ENCODE measurements at places on chromosomes 12 and 14.

DNA sequence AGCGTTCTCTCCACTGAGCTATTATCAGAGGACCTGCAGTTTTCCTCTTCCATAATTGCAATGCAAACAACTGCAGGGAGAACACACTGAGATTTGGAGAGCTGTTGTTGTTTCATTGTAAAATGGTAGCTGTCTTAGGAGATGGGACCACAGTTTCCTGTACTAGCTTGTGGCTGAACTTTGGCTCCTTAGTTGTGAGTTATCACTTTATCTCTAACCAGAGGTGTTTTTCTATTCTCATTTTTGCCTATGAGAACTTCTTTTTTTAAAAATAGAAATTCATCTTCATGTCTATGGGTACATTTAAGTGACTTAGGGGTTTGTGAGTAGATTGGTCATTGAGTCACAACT is 216.5 kb downstream of the SLC38A4 start:
- DNase-seq = no peak

- peak; percentile 69 for DNase-seq
Measured at GRCh38 chr12:132153501-132154340, 9.5 kb downstream of the NOC4L start.

DNA sequence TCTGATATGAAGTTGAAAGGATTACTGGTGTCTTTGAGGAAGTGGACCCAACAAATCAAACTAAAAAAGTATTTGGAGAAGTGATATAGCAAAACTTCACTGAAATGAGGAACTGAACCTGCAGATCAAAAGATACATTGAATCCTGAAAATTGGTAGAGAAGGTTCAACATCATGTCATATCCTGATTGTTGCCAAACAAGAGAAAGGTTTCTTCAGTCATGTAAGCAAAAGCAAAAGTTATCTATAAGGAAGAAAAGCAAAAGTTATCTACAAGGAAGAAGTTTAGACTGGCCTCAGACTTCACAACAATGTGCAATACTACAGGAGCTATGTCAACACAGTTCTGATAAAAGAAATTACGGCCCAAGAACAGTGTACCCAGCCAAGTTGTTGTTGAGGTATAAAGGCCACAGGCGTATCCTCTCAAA is 142.7 kb downstream of the RAD51B start:
- DNase-seq = peak; percentile 4

- DNase-seq = peak; percentile 45
Measured at GRCh38 chr14:47040550-47040949, 389.0 kb upstream of the RPL10L start.

DNA sequence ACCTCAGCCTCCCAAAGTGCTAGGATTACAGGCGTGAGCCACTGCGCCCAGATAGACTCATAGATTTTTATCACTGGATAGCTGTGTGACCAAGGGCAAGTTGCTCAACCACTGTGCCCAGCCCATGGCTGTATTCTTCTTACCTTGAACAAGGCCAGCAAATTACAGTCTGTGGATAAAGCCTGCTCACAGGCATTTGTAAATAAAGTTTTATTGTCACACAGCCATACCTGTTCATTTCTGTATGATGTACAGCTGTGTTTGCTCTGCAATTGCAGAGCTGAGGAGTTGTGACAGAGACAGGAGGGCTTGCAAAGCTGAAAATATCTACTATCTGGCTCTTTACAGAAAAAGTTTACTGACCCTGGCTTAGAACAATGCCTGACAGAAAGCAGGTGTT is 35.2 kb upstream of the LHX5 start:
- no peak for DNase-seq

- no peak for DNase-seq
Measured at GRCh38 chr12:12954878-12955625, 3.1 kb upstream of the GPRC5D start.

GRCh38 chr12:108727868-108728735 is 3.2 kb downstream of the CORO1C start:
- no peak for DNase-seq

- no peak for DNase-seq
Measured at GRCh38 chr12:112750971-112751370, 40.6 kb upstream of the RPH3A start.

DNA sequence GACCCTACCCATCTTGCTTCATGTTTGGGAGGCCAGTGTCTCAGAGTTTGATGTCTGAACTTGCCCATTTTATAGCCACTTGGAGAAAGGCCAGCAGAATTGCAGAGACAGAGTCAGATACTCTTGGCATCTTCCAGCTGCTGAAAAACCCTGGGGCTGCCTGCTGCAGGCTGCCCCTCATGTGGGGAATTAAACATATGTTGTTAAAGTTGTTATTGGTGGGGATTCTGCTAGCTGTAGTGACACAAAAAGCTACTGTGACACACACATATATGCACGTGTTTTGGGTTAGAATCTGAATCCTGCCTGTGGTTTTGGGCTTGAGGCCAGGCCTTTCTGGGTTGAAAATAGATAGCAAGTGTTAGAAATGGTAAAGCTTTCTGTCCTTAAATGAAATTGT is 1288.4 kb downstream of the AACS start:
- no peak for DNase-seq

- DNase-seq = no peak
Measured at GRCh38 chr14:52059649-52060048, 9.2 kb downstream of the NID2 start.

DNA sequence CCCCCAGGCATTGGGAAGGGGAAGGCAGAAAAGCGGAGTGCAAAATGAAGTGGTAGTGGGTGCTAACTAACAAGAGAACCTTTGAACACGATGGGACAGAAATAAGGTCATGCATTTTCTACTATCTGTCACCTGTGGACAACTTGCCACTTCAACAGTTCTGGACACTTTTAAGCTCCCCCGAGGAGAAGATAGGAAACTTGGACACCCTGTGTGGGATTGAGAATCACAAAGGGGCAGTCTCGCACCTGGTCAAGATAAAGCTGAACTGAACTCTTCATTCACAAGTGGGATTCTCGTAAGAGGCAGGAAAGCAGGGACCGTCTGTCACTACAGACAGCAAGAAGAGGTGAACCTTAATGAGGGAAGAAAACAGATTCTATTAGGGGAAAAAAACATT is 51.6 kb downstream of the EIF2S3B start:
- DNase-seq = no peak

GRCh38 chr12:24045816-24046257 is 96.4 kb upstream of the SOX5 start:
- DNase-seq = no peak

DNA sequence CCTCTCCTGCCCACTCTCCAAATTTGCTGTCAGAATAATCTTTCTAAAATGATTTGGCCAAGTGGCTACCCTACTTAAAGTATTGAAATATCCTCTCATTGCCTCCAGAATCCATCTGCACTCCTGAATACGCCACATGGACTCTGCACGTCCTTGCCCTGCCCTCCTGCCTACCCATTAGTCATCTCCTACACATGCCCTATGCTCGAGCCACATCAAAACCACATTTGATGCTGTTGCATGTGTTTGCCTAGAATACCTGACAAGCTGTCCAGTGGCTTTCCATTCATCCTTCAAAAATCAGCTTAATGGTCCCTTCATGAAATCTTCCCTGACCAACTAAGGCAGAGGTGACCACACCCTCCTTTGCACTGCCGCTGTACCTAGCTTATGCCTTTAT is 17.0 kb downstream of the VCPKMT start:
- no peak for DNase-seq

DNA sequence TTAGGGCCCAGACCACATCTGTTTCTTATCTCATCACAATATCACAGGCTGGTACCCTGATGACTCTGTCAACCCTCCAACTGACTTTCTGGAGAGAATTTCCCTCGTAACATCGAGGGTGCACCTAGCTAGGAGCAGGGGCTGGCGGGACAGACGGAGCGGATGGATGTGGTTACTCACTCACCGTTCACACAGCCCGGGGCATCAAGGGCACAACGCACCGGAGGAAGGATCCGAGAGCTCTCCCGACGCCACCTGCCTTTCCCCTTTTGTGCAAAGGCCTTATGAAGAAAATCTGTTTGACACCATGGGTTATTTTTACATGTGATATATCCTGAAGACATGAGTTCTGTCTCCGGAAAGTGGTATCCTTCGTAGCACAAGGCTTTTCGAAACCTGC is 31.4 kb downstream of the SLC15A4 start:
- DNase-seq = no peak

DNA sequence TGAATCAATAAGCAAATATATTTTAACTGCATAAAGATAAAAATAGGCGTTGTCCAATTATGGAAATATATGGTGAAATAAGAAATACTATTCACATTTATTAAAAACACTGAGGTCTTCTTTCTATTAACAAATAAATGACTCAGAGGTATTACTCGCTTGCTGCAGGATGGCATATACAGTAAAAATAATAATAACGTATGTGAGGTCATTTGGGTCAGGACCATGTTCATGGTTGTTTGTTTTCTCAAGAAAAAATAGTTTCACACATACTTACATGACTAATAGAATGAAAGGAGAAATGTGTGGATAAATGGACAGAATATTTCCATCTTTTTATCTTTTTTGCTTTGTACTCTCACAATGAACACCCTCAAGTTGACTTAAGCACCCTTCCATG is 46.5 kb upstream of the RTL1 start:
- no peak for DNase-seq

DNA sequence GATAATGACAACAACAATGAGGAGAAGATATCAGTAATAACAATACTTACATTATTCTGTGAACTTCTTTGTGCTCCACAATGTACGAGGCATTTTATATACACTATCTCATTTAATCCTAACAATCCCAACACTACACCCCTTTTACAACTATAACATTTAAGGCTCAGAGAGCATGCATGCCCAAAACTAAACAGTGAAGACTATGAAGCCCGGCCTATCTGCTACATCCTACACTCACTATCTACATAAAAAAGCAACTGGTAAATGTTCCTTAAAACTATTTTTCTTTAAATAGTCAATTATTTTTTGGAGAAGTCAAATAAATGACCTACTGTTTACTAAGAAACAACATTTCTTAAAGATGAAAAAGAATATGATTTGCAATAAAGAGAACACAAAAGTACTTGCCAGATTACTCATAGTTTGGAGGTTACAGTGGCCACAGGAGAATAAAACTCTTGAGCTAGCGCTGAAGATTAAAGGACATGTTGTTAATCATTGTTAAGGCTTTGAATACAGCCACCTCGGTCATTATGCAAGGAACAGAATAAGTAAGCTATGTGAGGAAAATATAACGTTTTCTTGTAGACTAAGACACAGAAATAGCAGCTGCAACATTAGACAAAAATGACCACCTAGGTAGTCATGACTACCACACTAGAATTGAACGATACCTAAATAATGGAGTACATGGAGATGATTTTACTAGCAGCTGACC is 56.7 kb downstream of the EPS8 start:
- no peak for DNase-seq

- no peak for DNase-seq
Measured at GRCh38 chr14:47103771-47104170, 452.2 kb upstream of the RPL10L start.

- DNase-seq = no peak
Measured at GRCh38 chr12:22900401-22900800, 275.4 kb downstream of the ETNK1 start.

DNA sequence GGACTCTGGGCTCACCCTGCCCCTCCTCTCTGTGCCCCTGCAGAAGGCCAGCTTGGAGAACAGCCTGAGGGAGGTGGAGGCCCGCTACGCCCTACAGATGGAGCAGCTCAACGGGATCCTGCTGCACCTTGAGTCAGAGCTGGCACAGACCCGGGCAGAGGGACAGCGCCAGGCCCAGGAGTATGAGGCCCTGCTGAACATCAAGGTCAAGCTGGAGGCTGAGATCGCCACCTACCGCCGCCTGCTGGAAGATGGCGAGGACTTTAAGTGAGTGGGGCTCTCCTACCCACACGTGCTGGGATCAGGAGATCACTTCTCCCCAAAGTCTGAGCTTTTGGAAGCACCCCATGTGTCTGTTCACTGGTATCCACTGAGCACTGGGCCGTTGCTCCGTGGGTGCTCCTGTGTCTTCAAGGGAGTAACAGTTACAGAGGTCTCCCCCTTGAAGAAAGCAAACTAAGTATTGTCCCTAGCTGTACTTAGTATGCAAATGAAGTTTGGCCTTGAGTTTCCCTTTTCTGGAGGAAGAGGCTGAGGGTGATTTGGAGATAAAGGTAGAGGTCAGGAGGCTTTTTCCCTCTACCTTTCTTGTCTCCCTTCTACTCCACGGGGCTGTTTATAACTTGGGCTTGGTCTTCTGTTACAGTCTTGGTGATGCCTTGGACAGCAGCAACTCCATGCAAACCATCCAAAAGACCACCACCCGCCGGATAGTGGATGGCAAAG is 3.3 kb downstream of the KRT18 start:
- no peak for DNase-seq
